ENCODE measurements at places on chromosomes 3 and 15.

- no peak for DNase-seq
Observed at GRCh38 chr3:127730171-127730570, 57.4 kb downstream of the ABTB1 start.

DNA sequence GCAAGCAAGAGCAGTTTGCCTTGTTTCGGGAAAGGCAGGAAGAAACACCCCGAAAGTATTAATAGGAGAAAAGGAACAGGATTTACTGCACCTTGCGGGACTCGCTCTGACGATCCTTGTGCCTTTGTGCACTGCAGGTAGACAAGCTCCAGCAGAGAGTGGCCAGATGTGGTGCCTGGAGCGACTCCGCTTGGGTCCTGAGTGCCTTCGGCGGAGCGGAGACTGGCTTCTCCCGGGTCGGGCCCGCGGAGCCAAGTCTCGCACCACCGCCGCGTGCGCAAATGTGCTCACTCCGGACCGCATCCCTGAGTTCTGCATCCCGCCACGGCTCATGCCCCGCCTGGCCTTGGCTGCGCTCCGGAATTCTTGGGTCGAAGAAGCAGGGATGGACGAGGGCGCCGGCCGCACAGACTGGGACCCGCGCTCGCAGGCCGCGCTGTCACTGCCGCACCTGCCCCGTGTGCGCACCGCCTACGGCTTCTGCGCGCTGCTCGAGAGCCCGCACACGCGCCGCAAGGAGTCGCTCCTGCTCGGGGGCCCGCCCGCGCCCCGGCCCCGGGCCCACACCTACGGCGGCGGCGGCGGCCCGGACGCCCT, 769 bp downstream of the C2CD4A start:
- peak; percentile 72 for DNase-seq

GRCh38 chr15:56042982-56043980, 49.9 kb upstream of the NEDD4 start:
- DNase-seq = peak; percentile 65

DNA sequence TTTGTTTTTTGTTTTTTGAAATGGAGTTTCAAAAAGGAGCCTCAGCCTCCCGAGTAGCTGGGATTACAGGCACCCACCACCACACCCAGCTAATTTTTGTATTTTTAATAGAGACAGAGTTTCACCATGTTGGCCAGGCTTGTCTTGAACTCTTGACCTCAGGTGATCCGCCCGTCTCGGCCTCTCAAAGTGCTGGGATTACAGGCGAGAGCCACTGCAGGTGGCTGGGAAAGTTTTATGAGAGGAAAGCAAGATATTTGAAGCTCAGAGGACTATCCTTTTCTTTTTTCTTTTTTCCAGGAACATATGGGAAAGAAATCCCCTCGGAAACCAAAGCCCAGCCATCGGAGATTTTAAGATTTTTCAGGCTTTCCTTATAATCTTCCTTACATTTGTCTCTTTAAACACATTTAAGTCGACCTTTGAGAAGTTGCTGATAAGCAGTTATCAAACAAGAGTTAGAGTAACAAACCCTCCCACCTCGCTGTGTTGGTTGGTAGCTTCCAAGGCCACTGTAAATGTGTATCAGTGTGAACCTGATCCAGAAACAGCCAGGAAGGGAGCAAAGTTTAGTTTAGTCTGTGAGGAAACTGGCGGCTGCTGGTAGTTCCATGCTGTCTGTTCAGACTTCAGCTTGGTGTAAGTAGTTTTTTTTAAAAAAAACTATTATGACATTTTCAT, 34.5 kb upstream of the MAP3K13 start:
- no peak for DNase-seq

- peak; percentile 17 for DNase-seq
Observed at GRCh38 chr3:138332472-138333073, 2.9 kb upstream of the NME9 start.

- DNase-seq = no peak
Observed at GRCh38 chr3:115040673-115041286, 106.3 kb downstream of the ZBTB20 start.

- DNase-seq = no peak
Observed at GRCh38 chr3:176935194-176935888, 261.9 kb downstream of the TBL1XR1 start.

GRCh38 chr3:168476360-168476980, 380.7 kb upstream of the GOLIM4 start:
- no peak for DNase-seq

DNA sequence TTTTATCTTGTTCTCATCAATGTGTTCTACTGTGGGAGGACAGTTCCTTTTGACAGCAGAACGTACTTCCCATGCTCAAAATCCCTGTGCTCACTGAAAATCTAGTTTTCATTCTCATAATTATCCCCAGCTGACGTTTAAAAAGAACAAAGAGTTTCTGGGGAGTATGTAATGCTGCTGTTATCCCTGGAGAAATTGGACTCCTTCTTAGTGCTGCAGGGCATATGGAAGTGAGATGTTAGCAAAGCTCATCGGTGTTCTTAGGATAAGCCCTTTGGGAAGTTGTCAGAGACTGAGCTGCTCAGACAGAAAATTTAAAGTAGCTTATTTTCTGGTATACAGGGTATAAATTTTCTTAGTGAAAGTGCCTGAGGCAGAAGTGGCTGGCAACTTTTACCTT, 66.5 kb downstream of the CDAN1 start:
- DNase-seq = no peak

GRCh38 chr3:33833408-33834095, 35.1 kb downstream of the PDCD6IP start:
- DNase-seq = no peak

GRCh38 chr3:67030785-67031740, 33.0 kb downstream of the KBTBD8 start:
- no peak for DNase-seq

DNA sequence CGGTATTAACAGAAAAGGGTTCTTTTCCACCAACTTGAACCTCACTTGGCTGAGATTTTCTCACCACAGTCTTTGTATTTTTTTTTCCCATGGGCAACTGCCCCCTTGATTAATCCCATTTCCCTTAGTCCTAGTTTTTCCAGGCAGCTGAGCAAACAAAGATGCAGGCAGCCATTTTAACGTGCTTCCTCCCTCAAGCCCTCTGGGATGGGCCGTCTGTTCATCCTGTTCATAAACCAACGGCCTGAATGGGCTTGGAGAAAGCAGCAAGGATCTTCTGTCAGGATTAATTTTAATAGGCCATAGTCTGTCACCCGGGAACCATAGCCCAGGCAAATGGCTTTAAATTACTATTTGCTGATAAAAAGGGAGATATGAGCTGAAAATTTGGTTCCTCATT, 10.4 kb upstream of the POLR2M start:
- DNase-seq = no peak

DNA sequence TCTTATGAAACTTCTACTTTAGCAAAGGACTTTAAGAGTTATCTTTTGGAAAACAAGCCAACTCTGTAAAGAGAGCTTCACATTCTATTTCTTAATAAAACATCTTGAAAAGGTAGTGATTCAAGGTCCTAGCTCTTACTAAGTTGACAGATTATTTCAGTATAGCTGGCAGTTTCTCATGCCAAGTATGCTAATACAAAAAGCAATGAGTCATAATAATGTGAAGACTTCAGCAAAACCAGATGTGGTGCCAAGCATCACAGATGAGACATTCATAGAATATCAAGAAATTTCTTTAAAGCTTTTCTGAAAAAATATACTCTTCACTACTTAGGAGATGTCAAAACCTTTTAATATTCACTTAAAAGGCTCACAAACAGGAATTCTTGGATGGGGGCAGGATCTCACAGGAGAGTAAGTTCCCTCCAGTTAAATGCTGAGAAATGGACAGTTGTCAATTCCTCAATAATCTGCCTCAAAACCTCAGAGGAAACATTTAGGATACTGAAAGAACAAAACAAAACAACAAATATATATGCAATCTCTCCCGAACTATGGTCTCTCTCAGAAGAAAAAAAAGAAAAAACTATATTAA, 45.6 kb downstream of the DCBLD2 start:
- DNase-seq = no peak

DNA sequence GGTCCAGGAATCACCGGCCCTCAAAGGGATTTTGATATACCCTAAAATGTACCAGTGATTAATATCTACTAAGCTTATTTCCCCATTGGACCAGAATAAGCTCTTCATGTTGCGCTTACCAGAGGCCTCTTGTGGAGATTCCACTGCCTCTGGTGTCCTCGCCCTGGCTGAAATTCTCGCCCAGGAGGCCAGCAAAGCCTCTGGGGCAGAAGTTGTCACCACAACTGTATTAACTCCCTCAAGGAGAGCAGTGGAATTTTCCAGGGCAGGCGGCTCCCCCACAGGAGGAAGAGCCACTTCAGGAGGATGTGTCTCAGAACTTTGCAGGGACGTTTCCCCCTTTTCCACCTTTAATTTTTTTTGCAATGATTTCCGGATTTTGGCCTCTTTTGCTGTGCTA, 6.9 kb downstream of the DPPA4 start:
- no peak for DNase-seq

- no peak for DNase-seq
Observed at GRCh38 chr3:167754049-167754448, 18.5 kb downstream of the SERPINI1 start.

DNA sequence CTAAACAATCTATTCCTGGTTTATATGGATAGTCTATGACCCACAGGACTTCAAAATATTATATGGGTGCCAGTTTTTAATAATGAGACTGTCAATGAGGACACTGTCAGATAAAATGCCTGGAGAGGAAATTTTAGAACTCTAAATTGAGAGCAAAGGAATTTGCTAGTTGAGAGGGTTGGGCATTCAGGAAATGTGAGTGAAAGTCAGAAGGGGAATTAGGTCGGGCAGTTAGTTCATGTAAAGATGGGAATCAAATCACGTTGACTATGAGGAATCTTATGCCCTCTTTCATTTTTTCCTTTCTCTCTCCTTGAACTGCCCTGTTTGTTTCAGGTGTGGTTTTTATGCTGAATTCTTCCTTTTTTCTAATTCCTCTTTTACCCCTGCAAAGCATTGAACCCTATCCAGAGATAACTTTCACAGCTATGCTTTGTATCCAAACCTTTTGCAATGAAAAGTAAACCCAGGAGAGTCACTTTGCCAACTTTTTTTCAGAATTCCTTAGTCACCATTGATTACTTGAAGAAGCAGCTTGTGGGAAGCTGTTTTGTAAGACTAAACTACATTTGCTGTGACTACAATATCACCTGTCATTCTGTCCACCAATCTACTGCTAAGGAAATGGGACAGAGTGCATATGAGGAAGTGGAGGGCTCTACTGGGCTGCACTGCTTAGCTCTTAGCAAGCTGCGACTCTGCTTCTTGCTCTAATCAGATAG, 27.8 kb downstream of the CHP1 start:
- DNase-seq = no peak

GRCh38 chr3:183880121-183880520, 4.6 kb downstream of the PARL start:
- no peak for DNase-seq

DNA sequence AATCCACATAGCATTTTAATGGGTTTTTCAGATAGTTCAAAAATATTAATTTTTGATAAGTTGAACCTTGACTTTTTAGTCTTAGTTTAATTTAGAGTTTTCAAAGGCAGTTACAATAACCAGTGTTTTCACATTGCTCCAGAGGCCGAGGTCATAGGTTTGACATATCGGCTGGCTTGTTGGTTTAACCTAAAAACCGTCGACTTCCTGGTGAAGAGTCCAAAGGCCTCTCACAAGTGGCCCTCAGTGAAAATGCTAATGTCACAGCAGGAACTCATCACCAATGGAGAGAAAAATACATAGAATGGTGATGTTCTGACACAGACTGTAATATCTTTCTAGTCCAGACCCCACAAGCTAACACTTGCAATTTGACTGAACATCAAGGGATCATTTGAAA, 642.3 kb downstream of the PLOD2 start:
- no peak for DNase-seq

- DNase-seq = no peak
Observed at GRCh38 chr3:188244395-188244861, 90.5 kb downstream of the LPP start.

GRCh38 chr15:29528276-29528675, 258.7 kb upstream of the NSMCE3 start:
- DNase-seq = no peak

DNA sequence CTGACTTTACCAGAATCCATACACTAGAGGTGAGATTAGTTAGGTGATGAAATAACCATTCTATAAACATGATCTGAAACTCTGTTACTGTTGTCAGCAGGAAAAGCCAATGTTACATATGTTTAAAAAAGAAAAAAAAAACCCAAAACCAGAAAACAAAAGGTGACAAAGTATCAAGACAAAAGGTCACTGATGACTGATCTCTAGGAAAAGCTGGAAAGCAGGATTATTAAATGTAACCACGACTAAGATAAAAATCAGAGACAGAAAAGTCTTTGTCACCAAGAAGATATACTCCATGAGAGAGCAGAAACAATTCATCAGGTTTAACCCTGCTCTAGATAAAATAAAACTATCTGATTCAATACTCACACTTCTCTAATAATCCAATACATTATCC, 5.4 kb upstream of the SETD5 start:
- DNase-seq = no peak

DNA sequence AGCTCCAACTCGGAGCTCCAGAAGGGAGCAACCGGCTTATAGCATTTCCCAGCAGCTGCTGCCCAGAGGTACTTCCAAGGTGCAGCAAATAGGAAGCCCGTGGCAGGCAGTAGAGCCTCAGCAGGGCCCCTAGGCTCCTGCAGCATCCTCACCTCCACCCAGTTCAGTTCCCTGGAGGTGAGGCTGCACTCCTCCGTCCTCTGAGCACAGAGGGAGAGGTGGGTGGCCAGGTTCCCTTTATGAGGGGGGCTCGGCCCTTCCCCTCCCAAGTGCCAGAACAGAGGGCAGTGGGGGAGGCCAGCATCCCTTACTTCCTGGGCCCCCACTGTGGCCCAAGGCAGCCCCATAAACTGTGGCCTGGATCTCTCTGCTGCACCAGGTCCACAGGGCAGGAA, 150.2 kb downstream of the ATP10A start:
- no peak for DNase-seq

- DNase-seq = no peak
Observed at GRCh38 chr3:138889792-138890191, 55.1 kb upstream of the PIK3CB start.

- no peak for DNase-seq
Observed at GRCh38 chr15:90294601-90295269, 29.3 kb downstream of the NGRN start.

- no peak for DNase-seq
Observed at GRCh38 chr15:39878406-39878785, 41.7 kb downstream of the GPR176 start.

DNA sequence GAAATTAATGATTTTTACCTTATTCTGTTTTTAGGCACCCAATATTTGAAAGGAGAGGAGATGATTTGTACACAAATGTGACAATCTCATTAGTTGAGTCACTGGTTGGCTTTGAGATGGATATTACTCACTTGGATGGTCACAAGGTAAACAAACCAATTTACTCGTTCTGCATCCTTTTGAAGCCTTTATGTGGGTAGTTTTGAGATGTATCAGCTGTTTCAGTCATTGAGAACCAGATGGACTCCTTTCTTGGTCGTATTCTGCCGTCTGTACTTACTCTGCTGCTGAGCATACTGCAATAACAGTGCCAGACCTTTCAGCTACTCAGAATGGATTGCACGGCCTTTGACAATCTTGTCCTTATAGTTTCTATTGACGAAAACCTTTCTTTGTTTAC, 13.3 kb downstream of the DNAJB11 start:
- DNase-seq = no peak

GRCh38 chr3:72733676-72734075, 114.6 kb downstream of the SHQ1 start:
- DNase-seq = no peak

- peak; percentile 66 for DNase-seq
Observed at GRCh38 chr3:50251220-50251619, 15.2 kb downstream of the GNAI2 start.
